ENCODE measurements at places on chromosomes 7 and 10.

DNA sequence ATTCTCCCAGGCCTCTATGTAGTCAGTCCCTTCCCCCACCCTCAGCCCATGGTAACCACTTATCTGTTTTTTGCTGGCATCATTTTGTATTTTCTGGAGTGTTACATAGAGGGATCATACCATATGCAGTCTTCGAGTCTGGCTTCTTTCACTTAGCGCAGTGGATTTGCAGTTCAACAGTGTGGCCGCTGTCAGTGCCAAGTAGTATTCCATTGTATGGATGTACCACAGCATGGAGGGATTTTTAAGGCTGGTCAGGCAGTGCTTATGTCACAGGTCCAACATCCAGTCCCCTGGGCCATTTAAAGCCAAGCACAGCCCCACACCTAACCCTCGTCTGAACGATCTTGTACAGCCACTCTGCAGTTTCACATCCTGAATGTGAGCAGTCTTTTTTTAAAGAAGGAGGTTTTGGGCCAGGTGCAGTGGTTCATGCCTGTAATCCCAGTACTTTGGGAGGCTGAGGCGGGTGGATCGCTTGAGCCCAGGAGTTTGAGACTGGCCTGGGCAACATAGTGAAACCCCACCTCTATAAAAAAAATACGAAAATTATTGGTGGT, 121.8 kb downstream of the CUX1 start:
- no peak for DNase-seq

DNA sequence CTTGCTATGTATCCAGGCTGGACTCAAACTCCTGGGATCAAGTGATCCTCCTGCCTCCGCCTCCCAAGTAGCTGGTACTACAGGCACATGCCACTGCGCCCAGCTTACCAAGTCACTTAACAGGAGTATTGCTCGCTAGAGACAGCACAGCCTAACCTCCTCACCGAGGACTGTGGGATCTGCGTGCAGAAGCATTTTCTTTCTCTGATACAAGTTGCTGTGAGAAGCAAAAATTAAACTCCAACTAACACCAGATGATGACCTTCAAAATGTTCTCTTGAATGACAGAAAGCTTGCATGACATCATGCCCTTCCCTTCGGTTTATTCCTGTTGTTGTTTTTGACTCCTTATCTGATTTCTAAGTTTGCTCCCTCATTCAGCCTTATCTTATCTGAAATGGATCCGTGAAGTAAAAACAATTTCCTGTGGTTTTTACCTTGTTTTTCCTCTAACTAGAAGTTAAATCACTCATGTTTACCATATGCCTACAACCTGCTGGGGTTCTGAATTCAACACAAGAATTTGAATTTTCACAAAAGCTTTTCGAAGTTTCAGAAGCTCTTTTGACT, 94.4 kb upstream of the KIF5B start:
- no peak for DNase-seq

- DNase-seq: peak; percentile 83
Measured at GRCh38 chr7:29839302-29839701, 33.0 kb downstream of the WIPF3 start.

- DNase-seq: no peak
Measured at GRCh38 chr10:101227429-101228152, 1.7 kb downstream of the LBX1 start.
